Right atrium auricular region (tissue), 2 donors: ENCODE measurements at places on chromosomes 6 and 20.

DNA sequence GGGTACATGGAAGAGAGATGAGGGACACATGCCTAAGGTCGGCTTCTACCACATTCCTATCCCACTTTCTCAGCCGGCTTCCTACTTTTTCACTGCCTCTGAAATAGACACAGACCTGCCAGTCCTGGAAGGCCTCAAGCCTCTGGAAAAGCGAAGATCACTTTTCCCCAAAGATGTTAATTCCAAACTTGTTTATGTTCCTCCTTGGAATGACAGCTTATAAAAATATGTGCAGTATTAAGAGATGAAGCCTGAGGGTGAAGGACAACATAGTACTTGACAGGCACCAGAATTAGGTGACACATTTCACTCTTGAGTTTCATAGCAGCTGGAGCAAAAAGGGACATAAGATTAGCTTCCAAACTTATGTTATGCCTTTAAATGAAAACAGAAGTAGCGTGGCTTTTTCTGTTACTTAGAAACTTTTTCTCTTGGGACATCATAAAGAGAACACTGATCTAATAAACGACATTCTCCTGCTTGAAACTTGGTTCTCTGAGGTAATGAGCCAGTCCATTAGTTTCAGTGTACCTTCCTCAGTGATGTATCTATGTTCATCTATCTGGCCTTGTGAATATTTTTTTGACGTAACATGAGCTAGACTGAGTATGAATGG is 25.3 kb downstream of the FOXO3 start:
- DNase-seq: no peak

DNA sequence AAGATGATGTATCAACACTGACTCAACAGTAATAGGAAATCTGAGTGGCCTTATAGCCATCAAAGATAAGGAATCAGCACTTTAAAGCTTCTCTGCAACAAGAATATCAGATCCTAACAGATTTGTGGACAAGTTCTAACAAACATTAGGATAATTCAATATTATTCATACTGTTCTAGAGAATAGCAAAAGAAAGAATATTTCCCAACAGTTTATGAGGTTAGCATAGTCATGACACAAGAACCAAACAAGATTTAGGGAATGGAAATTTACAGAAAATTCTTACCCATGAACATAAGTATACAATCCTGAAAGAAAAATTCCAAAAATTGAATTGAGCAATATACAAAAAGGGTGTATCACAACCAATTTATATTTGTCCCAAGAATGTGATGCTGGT is 64.3 kb upstream of the BTBD3 start:
- no peak for DNase-seq

GRCh38 chr20:57450419-57450818 is 59.2 kb downstream of the RBM38 start:
- no peak for DNase-seq

- DNase-seq: no peak
These were observed 136.4 kb downstream of the UST start for GRCh38 chr6:148883270-148883669.
